Spleen (tissue), 13 donors: ENCODE measurements at places on chromosomes 7 and 10. TPM values are rescaled to one million over a fixed set of nuclear protein-coding genes. Genes with fewer than 3 reads are reported as not detected.

Gene PSAP
- polyA plus RNA-seq = 363 TPM

Gene ADARB2
- polyA plus RNA-seq = 0.05 TPM

Gene RHOBTB1
- 15.3 TPM for polyA plus RNA-seq

Gene ANKRD26
- polyA plus RNA-seq = 2.2 TPM

Gene TMEM229A
- not detected for polyA plus RNA-seq

Gene HSPA12A
- polyA plus RNA-seq = 1.5 TPM

Gene PTPRE
- 8.4 TPM for polyA plus RNA-seq

DNA sequence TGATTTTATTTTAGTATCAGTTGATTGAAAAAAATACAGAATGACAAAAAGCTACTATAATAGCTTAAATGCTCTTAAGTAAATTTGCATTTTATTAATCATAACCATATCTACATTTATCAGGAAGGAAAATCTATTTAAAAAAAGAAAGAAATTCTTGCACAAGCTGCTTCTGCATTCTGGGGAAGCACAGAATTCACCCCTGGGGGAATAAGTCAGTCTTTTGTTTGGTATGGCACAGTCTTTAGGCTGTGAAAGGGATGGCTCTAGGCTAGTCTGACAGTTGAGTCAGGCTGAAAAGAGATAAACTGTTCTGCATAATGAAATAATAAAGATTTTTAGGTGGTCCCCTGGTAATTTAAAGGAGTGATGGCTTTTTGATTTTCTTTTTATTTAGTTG, 37.9 kb downstream of the HTR7 start:
- DNase-seq = no peak

DNA sequence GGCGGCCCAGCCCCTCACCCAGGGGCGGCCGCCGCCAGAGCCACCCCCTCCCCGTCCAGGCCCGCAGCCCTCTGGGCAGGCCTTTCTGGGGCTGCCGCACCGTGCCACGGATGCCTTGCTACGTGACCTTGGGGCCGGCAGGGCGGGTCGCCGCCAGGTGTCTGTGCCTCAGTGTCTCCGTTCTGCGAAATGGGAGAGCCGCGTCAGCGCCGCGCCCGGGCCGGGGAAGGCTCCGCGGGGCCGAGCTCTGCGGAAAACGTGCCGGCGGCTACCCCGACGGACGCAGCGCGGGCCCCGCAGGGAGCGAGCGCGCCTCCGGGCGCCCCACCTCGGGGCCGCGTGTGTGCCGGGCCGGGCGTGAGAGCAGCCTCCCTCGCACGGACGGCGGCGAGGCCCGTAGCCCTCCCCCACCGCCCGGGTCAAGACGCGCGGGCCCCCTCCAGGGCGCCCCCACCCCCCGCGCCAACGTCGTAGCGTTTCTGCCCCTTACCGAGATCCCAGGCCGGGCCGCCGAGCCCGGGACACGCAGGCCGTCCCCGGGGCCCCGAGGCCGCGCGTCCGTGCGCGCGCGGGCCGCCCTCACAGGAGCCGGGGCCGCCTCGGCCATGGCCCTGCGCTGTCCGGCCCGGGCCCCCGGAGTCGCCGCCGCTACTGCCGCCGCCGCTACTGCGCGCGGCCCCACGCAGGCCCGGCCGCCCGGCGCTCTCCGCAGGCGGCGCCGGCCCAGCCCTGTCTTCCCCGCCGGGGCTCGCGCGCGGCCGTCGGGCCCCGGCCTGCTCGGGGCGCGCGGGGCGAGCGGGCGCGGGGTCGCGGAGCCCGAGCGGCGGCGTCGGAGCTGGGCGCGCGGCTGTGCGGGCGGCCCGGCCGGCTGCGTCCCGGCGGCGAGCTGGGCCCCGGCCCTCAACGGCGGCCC, 1.1 kb downstream of the ZNF777 start:
- no peak for DNase-seq

- no peak for DNase-seq
These were observed 1.1 kb downstream of the EPHA1 start for GRCh38 chr7:143407287-143408251.

DNA sequence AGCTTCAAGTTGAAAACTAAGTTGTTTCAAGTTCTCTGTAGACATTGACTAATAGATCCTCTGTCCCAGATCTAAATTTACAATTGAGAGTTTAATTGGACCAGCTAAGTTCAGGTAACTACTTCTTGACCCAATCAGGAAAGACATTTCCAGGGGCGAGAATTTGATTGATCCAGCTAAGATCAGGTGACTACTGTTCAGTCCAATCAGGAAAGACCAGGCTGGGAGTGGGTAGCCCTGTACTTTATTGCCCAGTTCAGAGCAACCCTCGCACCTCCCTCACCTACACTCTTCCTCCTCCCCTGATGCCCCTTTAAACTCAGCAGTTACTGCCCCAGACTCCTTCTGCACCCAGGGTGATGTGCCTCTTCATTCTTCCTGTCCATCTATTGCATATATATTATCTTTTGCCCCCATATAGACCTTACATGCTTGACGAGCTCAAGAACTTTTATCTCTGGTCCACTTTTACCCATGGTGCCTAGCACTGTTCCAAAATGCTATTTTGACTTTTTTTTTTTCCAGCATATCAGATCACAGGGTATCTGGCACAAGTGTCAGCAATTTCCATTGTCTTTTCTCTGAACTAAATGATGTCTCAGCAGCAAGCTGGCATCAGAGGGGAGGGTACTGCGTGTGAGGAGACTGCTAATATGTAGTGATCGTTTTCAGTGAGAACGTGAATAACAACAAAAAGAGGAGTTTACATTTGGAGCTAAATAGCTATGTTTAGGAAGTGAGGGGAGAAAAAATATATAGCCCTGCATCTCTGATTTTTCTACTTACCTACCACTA, 169.4 kb downstream of the KIAA1217 start:
- DNase-seq = no peak

DNA sequence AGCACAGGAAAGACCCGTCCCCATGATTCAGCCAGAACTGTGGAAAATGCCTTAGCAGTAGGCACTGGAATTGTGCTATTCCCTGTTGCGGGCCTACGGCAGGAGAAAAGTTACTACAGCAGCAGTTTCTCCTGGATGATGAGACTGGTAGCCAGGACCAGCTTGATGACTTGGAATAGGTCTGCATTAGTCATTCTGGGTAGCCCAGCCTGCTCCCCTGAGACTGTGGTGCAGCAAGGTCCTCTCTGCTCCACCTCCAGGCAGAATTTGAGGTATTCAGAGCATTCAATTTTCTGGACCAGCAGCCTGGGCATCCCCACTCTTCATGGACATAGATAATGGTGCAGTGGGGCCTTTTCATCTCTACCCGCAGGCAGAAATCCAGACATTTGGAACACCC, 490.0 kb downstream of the SH2D4B start:
- no peak for DNase-seq

- DNase-seq = no peak
These were observed 4.7 kb downstream of the NFE2L3 start for GRCh38 chr7:26156451-26157420.

- DNase-seq = no peak
These were observed 372.2 kb downstream of the DPP6 start for GRCh38 chr7:154424350-154424749.
